Stomach (tissue), 19 donors: ENCODE measurements at places on chromosomes 1 and 21. TPM values are rescaled to one million over a fixed set of nuclear protein-coding genes. Genes with fewer than 3 reads are reported as not detected.

- DNase-seq, result no peak
Measured at GRCh38 chr21:27840262-27840661, 873.4 kb upstream of the ADAMTS5 start.

GRCh38 chr1:24643363-24644099, 429 bp downstream of the SRRM1 start:
- DNase-seq, result peak; percentile 48

- no peak for DNase-seq
Measured at GRCh38 chr21:23471877-23472276, 2135.4 kb downstream of the MRPL39 start.

DNA sequence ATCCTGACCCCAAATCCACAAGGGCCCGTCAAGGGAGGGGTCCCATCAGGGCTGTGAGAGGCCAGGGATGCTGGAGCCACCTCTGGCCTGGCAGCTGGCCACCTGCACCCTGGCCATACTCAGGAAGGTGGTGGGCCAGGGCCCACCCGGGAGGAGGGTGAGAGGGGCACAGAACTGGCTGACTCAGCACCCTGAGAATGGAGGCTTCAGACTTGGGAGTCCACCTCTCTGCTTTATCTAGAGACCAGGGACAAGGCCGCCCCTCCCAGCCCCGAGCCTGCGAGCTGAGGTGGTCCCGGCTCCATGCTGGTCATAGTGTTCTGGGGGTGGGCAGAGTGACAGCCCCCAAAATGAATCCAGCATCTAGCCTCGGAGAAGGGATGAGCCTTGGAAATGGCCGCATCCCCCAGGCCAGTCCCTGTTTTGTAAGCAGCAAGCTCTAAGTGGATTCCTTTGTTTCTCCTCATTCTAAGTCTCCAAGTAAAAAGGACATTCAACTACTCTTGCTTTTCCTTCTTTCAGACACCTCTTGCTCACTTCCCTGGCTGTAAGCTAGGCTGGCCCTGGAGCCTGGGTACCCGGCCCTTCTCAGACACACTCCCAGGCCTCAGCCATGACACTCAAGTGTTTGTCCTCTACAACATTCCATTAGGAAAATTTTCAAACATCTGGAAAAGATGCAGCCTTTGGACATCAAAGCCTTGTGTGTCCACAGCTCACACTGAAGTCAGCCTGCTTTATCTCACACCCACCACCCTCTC, 12.3 kb downstream of the WNT3A start:
- DNase-seq, result no peak

GRCh38 chr1:160656737-160657136, 9.9 kb upstream of the SLAMF1 start:
- DNase-seq, result no peak

GRCh38 chr1:163875200-163875926, 553.6 kb downstream of the NUF2 start:
- no peak for DNase-seq

Gene S100A1
- total RNA-seq, result not detected
